Liver (tissue), 10 donors: ENCODE measurements at places on chromosomes 16 and 17. TPM values are rescaled to one million over a fixed set of nuclear protein-coding genes. Genes with fewer than 3 reads are reported as not detected.

Gene TBX21
- 0.59 TPM for total RNA-seq

Gene MEIOC
- total RNA-seq: not detected

Gene FAM117A
- 6.4 TPM for total RNA-seq

Gene KRT12
- total RNA-seq: not detected

Gene BCKDK
- total RNA-seq: 29.5 TPM

Gene PRR29
- total RNA-seq: not detected

Gene KLHL11
- total RNA-seq: 12.6 TPM

Gene FBXO39
- total RNA-seq: 0.05 TPM

Gene CDH8
- total RNA-seq: 0.09 TPM

Gene DHRS11
- 8.0 TPM for total RNA-seq

Gene LRRC37A3
- 4.5 TPM for total RNA-seq

Gene LRRC37A
- total RNA-seq: 0.98 TPM

Gene SLC43A2
- total RNA-seq: 7.9 TPM

Gene TBKBP1
- 1.4 TPM for total RNA-seq

Gene G6PC1
- 271 TPM for total RNA-seq

Gene ACSM2A
- total RNA-seq: 30.1 TPM

Gene CACNB1
- 0.05 TPM for total RNA-seq

Gene SULT1A1
- 94.5 TPM for total RNA-seq

Gene ZNF469
- total RNA-seq: 0.50 TPM

Gene PRR11
- total RNA-seq: 17.7 TPM

Gene B9D1
- total RNA-seq: 10.8 TPM

Gene GSDMA
- 0.23 TPM for total RNA-seq

Gene NOTUM
- total RNA-seq: 0.19 TPM

Gene PRSS8
- total RNA-seq: 8.3 TPM

Gene EME2
- total RNA-seq: 9.0 TPM

Gene AP2B1
- 25.4 TPM for total RNA-seq

Gene ADAMTS18
- 0.17 TPM for total RNA-seq

Gene TERB1
- 0.08 TPM for total RNA-seq

Gene AKAP10
- 12.6 TPM for total RNA-seq

Gene SARM1
- total RNA-seq: 4.9 TPM

Gene MAPT
- 0.17 TPM for total RNA-seq

Gene SLX4
- 4.9 TPM for total RNA-seq

Gene ADCY9
- 9.6 TPM for total RNA-seq

Gene TBC1D3E
- total RNA-seq: not detected

Gene OR2C1
- total RNA-seq: 0.08 TPM

Gene RAD51C
- 8.8 TPM for total RNA-seq

Gene TAT
- total RNA-seq: 10.6 TPM
